Memory B cell (primary cell): ENCODE measurements at places on chromosomes 5 and 9.
A peak's percentile ranks its signal among the peaks of the same experiment; 100 is the strongest.

DNA sequence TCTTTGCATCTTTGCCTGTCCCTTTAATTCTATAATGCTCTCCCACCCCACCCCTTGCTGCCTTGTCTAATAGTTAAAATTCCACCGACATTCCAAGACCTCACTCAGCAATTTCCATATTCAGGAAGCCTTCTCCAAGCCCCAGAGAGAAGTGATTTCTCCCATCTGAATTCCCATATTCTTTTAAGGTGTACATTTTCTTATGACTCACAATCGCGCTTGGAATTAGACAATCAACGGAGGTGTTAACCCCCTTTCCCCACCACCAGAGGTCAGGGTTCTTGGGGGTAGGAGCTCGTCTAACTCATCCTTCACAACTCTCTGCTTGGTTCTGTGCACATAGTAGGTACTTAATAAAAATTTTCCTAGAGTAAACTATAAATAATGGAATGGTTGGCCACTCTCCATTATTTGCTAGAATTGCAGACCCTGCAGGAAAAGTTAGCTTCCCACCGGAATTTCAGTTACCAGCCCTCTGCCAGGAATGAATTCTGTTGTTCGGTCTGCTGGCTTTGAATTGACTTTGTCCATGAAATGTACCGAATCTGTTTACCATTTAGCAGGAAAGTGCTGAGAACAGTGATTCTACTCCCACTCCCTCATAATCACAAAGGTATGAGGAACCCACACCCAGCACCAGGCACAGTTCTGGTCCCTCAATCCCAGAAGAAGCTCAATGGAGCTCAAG, 5.0 kb downstream of the KCNIP1 start:
- peaks cover 11% of the 10 kb centered on the region for H3K27me3 ChIP-seq

GRCh38 chr9:105676351-105676923, 14.2 kb downstream of the TAL2 start:
- H3K4me3 ChIP-seq: no peak overlapping the region
- H3K27me3 ChIP-seq: peaks cover 5% of the 10 kb centered on the region
- H3K27ac ChIP-seq: no peak overlapping the region
- no peak for DNase-seq
- peaks cover 2% of the 10 kb centered on the region for H3K36me3 ChIP-seq
- peaks cover 12% of the 10 kb centered on the region for H3K4me1 ChIP-seq

DNA sequence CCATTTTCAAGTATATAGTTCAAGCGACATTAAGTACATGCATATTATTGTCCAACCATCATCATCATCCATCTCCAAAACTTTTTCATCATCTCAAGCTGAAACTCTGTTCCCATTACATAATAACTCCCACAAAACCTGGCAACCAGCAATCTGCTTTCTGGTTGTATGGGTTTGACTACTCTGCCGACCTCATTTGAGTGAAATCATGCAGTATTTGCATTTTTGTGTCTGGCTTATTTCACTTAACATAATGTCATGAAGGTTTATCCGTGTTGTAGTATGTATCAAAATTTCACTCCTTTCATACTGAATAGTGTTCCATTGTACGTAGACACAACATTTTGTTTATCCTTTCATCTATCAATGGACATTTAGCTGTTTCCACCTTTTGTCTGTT, 74.8 kb downstream of the SGCD start:
- H3K36me3 ChIP-seq: no peaks in the 10 kb centered on the region
- H3K27ac ChIP-seq: peak overlapping the region; percentile 100
- H3K4me1 ChIP-seq: peaks cover 12% of the 10 kb centered on the region
- H3K4me3 ChIP-seq: peak overlapping the region; percentile 81
- no peaks in the 10 kb centered on the region for H3K27me3 ChIP-seq

DNA sequence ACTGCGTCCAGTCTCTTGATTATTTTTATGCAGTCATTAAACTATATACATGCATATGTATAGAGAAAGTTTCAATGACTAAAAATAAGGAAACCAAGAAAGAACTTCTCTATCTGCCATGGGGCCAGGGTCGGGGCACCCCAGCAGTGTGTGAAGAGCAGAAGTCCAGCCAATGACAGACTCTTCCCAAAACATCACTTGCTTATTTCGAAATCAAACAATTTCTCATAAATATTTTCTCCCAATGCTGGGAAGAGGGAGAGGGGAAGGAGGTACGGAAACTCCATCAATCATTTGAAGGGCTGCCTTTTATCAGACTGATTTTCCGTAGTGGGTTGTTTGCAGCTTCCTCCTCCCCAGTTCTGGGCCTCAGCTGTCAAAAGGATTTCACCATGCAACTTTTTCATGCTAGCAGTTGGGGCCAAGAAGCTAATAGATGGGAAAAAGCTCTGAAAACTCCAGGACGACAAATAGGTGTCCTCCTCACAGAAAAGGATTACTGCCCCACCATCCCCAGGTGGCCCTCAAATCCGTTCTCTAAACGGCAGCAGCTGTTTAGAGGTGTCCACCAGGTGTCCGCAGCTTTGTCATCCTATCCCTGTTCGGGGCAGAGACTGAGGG, 617 bp upstream of the FPGS start:
- H3K27me3 ChIP-seq: no peaks in the 10 kb centered on the region
- peak overlapping the region; percentile 93 for H3K4me3 ChIP-seq
- H3K36me3 ChIP-seq: peaks cover 5% of the 10 kb centered on the region
- DNase-seq: no peak
- peaks cover 19% of the 10 kb centered on the region for H3K4me1 ChIP-seq

DNA sequence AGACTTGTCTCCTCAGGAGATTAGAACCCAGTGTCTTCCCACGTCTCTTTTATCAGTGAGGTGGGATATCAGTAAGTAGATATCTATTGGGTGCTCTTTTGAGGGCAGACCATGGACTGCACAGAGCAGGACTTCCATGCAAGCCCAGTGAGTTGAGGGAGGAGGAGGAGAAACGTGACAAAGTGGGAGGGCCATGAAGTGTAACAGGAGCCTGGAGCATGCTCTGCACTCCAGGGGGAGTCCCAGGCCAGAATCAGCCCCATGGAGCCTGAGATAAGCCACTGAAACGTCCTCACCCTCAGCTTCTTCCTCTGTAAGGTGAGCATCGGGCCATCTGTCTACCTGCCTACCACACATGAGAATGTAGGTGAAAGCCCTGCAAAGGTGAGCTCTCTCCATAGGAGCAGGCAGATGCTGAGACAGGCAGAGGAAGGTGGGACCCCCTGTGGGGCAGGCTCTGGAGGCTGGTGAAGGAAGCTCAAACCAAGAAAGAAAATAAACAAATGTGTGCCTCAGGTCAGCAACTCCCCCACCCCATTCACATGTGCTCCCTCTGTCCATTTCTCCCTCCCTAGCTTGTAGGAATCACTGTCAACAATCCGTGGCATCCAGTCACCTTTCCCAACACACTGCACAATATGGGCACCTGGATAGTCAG, 87.4 kb downstream of the NRG2 start:
- H3K4me3 ChIP-seq: no peak overlapping the region
- DNase-seq: no peak
- H3K27ac ChIP-seq: no peak overlapping the region
- H3K27me3 ChIP-seq: peaks cover 22% of the 10 kb centered on the region
- no peaks in the 10 kb centered on the region for H3K4me1 ChIP-seq

GRCh38 chr5:163571744-163572143, 66.3 kb downstream of the MAT2B start:
- peaks cover 5% of the 10 kb centered on the region for H3K4me1 ChIP-seq
- H3K27ac ChIP-seq: no peak overlapping the region
- H3K36me3 ChIP-seq: peaks cover 1% of the 10 kb centered on the region
- peaks cover 12% of the 10 kb centered on the region for H3K27me3 ChIP-seq

DNA sequence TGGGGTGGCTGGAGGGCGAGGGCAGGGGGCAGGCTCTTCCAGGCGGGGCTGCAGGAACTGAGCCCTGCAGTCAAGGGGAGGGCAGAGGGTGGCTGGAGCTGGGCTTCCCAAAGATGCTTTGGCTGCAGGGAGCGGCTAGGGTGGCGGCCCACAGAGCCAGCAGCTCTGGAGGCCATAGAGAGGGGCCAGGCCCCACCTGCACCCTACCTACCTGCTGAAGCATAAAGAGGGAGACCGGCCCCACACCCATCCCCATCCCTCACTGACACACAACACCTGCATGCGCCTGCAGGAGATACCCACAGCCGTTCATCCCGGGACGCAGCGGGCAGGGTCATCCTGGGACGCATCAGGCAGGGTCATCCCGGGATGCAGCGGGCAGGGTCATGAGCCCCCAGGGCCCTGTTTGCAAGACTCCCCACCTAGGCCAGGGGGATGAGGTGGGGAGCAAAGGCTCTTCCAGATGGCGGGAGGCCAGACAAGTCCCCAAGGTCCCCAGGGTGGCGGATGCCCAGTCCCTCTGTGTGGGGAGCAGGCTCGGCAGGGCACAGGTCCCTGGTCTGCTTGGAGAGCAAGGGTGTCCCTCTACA, 39.8 kb upstream of the NOTCH1 start:
- peaks cover 13% of the 10 kb centered on the region for H3K4me1 ChIP-seq
- no peak overlapping the region for H3K27ac ChIP-seq
- no peak overlapping the region for H3K4me3 ChIP-seq
- no peaks in the 10 kb centered on the region for H3K36me3 ChIP-seq
- peaks cover 14% of the 10 kb centered on the region for H3K27me3 ChIP-seq

GRCh38 chr9:121075251-121076036, 689 bp downstream of the CNTRL start:
- H3K4me1 ChIP-seq: peaks cover 26% of the 10 kb centered on the region
- H3K27ac ChIP-seq: peak overlapping the region; percentile 94
- H3K36me3 ChIP-seq: peaks cover 1% of the 10 kb centered on the region
- no peaks in the 10 kb centered on the region for H3K27me3 ChIP-seq
- H3K4me3 ChIP-seq: peak overlapping the region; percentile 98
